ENCODE measurements at places on chromosomes 6 and 20.

DNA sequence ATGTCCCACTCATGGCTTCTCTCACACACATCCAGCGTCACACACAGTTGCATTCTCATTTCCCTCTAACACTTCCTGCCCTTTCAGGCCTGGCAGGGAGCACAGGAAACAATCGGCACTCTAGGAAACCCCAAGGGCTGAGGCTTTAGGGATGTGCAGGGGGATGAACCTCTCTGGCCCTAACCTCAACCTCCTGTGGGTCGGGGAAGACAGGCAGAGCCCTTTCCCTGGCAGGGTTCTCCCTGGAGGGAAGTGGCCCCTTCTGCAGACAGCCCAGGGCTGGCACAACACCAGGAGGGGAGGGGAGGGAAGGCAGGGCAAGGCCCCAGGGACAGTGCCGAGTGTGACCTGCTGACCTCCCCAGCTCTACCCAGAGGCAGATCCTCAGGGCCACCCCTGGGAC, 2.7 kb downstream of the TEAD3 start:
- no peak for DNase-seq

DNA sequence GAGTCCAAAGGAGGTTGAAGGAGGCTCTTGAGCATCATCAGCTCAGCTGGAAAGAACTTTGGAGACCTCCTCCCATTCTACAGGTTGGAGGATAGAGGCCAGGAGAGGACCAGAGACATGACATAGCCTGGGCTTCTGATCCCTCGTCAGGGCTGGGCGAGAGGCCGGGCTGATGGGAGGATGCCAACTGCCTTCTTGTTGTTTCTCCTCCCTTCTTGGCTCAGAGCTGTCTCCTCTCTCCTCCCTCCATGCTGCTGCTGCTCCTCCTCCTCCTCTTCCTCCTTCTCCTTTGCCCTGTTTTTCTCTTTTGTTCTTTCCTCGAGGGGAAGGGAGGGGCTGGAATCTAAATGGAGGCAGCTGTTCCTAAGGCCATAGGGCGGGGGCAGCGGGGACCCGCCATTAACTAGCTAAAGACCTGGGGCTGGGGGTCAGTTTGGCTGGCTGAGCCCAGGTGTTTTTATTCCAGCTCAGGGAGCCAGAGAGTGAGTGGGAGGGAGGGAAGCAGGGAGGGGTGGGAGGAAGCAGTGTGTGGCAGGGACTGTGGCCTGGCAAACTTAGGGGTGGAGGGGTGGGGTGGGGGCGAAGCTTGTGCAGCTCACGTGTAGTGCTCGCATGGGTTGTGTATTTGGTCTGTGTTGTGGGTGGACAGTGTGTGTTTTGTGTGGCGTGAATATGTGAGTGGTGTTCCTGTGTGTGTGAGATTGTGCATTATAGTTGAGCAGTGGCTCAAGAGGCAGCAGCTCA, 84.8 kb downstream of the CD40 start:
- no peak for DNase-seq

- no peak for DNase-seq
Observed at GRCh38 chr6:28658475-28659249, 133.0 kb downstream of the GPX5 start.

GRCh38 chr6:113734982-113735381, 122.2 kb upstream of the MARCKS start:
- DNase-seq: no peak

DNA sequence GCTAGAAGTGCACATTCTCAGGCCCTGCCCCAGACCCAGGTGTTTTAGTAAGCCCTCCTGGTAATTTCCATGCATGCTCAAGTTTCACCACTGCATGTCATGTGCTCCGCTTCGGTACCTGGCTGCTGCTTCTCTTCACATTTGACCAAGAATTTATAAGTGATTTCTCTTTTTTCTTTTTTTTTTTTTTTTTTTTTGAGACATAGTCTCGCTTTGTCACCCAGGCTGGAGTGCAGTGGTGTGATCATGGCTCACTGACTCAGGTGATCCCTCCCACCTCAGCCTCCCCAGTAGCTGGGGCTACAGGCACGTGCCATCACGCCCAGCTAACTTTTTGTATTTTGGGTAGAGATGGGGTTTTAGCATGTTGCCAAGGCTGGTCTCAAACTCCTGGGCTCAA, 16.0 kb downstream of the TM9SF4 start:
- no peak for DNase-seq

- DNase-seq: no peak
Observed at GRCh38 chr6:29426654-29427053, 11.9 kb downstream of the OR12D1 start.

DNA sequence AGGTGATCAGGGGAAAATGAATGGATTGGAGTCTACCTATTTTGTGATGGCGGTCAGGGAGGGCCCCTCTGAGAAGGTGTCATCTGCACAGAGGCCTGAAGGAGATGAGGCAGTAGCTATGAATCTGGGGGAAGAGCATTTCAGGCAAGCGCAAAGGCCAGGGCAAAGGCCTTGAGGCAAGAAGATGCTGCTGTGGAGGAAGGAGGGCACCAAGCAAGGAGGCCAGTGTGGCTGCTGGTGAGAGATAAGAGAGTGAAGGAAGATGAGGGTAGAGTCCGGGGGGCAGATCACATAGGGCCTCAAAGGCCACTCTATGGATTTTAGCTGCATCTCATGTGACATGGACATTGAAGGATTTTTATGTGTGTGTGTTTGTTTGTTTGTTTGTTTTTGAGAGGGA, 20.6 kb upstream of the CSNK2A1 start:
- no peak for DNase-seq

- DNase-seq: no peak
Observed at GRCh38 chr6:55250400-55250799, 76.1 kb downstream of the HCRTR2 start.

- no peak for DNase-seq
Observed at GRCh38 chr6:69580706-69581105, 216.1 kb downstream of the LMBRD1 start.

- no peak for DNase-seq
Observed at GRCh38 chr6:104046426-104046825, 813.3 kb downstream of the HACE1 start.

GRCh38 chr20:49938173-49939163, 2.3 kb downstream of the RNF114 start:
- no peak for DNase-seq

GRCh38 chr20:62542862-62543261, 67.1 kb upstream of the GATA5 start:
- DNase-seq: no peak

DNA sequence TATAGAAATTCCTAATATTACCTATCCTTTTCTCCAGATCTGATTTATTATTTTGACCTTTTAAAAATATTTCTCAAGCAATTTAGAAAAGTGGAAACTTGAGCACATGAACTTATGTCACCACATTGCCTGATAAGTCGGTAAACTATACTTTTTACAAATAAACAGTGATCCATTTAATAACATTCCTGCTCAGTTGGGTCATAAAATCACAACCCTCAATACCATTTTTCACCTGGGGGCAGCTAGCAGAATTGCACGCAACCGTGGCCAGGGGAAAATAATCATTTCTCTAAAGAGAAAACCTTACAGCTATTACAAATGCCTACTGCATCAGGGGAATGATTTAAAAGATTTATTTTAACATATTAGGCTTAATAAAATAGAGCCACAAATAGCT, 614.5 kb downstream of the PHF3 start:
- no peak for DNase-seq

DNA sequence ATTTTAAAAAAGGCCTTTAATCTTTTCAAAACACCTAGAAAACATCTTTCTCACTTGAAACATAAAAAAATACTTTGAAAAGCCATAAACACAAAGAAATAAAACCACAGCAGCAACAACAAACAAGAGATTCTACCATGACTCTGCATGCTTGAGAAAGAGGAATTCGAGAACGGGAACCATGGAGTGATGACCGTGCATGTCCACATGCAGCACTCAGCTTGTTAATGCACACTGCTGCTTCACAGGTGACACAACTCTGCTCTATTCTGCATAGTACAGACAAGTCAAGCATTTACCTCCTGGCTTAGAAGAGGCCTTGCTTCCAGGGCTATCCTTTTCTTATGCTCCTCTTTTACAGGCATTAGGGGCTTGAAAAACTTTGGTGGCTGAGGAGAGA, 64.9 kb upstream of the NUP153 start:
- no peak for DNase-seq

DNA sequence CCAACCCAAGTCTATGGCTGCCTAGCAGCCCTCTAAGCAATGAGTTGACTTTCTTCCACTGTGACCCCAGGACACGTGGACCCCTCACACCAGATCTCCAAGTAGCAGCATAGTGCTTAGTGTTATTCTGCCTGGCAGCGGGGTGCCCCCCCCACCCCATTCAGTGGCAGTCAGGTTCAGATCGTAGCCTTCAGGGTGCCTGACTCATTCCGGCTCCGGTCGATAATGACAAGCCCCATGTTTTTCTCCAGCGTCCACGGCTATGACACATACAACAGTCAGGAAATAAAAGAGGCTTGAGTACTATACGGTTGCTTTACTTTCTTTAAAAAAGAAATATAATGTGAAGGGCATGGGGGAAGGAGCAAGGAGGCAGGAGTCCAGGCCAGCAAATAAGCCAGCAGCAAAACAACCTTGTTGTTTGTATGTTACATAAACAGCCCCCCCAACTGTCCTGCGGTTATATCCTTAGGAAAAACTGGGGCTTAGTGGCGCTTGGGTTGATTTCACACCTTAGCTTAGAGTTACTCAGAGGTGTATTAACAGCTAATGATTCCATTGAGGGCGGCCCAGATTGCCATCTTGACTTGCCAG, 23.1 kb downstream of the GNAS start:
- no peak for DNase-seq

DNA sequence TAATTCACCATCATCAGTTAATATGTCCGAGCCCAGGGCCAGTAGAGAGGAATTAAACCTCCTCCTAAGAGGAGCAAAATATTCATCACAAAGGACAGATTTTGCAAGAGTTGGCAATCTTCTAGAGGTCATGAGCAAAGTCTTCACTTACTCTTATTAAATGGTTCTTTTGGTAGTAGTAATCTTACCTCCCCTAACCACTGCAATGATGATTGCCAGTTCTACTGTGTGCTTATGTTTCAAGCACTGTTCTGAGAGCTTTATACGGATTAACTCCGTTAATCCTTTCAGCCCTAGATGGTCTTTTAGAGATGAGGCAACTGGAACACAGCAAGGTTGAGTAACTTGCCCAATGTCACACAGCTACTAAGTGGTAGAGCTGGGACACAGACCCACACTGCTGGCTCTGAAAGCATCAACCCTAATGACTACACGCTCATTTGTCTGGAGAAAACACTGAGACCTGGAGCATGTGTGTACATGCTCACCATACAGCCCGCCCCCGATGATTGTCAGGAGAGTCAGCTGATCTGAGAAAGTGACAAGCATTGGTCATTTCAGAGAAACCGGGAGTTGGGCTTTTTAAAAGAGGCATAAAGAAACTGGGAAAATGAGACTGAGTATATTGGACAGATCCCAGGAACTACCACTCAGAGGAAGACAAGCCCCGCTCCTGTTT, 276.0 kb downstream of the NRN1 start:
- no peak for DNase-seq

DNA sequence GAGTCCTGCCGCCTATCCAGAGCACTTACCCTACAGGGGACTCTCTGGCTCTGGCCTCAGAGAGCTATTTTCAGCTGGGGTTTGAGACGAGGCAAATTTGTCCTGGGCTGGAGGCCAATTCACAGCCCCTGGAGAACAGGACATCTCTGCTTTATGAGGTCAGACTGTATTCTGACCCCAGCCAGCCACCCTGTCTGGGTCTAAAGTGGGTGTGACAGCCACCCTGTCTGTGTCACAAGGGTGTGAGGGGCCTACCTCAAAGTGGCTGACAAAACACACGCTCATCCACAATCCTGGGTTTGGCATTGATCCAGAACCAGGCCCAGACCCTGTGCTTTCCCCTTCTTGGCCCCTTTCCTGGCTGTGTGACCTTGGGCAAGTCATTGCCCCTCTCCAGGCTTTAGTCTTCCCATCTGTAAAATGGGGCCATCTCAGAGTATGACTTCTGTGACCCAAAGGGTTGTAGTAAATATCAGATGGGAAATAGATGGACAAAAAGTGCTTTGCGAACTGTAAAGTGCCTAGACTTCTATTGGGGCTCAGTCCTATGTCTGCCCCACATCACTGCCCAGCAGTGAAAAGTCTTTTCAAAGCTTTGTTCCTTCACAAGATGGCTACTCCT, 44.1 kb upstream of the TGM2 start:
- DNase-seq: no peak

- DNase-seq: no peak
Observed at GRCh38 chr20:58554541-58554940, 39.3 kb upstream of the APCDD1L start.

DNA sequence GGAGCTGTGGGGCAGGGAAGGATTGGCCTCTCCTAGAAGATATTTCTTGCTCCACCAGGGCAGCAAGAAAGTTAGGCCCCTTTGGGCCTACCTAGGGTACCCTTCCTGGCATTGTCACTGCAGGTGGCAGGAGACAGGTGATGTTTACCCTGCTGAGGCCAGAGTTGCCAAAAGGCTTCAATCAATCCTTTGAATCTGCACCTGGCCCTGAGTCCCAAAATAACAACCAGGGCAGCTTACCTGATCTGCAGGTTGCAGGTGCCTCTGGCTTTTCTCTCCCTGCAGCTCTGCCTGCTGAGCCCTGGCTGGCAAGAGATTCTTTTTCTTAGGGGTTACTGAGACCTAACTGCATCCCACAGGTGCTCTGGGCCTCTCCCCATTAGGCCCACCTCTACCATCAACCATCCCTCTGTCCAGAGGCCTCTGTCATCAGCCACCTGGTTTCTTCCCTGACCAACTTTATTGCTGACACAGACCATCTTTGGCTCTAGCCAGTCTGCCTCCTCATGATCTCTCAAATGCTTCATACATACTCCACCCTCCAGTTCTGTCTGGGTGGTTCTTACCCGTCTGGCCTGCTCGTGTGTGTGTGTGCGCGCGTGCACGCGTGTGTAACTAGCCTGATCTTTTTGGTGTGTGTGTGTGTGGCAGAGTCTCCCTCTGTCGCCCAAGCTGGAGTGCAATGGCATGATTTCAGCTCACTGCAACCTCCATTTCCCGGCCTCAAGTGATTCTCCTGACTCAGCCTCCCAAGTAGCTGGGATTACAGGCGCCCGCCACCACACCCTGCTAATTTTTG, 13.7 kb downstream of the BCL2L1 start:
- DNase-seq: no peak

GRCh38 chr6:3001773-3002293, 2.1 kb downstream of the NQO2 start:
- DNase-seq: peak; percentile 24

DNA sequence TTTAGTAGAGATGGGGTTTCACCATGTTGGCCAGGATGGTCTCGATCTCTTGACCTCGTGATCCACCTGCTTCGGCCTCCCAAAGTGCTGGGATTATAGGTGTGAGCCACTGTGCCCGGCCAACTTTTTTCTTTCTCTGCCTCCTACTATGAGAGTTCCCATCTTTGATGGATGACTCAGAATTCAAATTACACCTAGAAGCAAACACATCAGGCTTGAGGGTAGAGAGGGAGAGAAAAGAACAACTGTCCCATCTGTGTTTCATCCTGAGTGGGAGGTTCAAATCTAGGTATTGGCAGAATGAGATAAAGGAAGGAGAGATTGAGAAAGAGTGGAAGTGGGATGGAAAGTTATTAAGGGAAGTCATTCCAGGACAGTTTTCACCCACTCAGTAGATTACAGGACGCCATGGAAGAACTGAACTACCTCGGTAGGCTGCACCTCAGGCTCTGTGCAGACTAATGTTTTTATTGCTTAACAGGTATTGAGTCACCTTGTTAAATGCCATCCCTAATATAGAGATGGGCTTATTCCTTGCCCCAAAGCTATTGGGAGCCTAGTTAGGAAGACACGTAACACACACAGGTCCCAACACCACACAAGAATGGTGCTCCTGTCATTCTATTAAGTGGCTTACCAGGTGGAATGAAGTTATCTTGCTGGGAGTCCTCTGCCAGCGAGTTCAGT, 275.7 kb downstream of the SOX4 start:
- DNase-seq: no peak

All from stimulated activated CD4-positive, alpha-beta T cell treated with anti-CD3 and anti-CD28 coated beads, Interleukin-4, amount 100 ng/mL, for 24 hours (primary cell).